Right atrium auricular region (tissue), 2 donors: ENCODE measurements at places on chromosomes 1 and 21.

DNA sequence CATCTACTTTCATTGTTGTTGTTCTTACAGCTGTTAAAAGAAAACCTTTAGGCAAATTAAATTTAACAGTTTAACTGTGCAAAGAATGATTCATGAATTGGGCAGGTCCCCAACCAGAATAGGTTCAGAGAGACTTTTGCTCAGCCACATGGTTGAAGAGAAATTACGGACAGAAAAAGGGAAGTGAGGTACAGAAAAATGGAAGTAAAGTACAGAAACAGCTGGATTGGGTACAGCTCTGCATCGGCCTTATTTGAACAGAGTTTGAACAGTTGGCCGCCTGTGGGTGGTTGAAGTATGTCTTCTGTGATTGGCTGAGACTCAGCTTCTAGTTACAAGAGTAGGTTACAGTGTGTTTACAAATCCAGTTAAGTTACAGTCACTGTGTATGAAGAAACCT lies 210.1 kb downstream of the FGGY start:
- DNase-seq, result no peak

DNA sequence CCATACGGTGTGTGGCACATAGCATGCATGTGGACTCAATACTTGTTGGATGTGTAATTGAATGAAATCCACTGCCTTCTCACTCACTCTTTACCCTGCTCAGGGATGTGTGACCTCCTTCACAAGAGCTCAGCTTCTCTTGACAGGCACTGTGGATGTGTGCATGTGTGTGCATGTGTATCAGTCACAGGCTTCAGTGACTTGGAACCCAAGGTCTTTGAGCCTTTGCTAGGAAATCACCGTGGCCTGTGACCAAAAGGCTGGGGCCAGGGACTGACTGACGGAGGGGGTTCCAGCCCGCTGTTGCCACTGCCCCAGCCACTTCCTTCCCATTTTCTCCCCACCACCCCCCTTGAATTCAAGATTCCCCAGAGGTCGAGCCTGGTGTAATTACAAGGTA lies 144.4 kb upstream of the POU3F1 start:
- no peak for DNase-seq

GRCh38 chr1:36256558-36257374 lies 32.5 kb downstream of the THRAP3 start:
- DNase-seq, result no peak

DNA sequence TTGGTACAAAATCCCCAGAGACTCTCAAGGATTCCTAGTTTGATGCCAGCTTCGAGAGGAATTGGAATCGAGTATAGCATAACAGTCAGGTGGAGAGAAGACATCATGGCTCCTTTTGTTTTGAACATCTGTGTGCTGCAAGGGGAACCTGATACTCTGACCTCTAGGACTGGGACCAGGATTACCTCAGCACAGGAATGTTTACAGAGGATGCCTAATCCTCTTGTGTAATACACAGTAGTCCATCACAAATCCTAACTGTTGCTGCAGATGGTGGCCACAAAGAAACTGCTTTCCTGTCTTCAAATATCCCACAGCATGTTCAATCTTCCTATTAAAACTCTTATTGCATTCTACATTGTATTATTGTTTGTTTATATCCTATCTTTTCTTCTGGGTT lies 111.8 kb upstream of the PRMT6 start:
- DNase-seq, result no peak

- DNase-seq, result no peak
Observed at GRCh38 chr1:87867626-87868025, 538.9 kb downstream of the LMO4 start.

GRCh38 chr1:157983787-157984186 lies 9.7 kb upstream of the KIRREL1 start:
- DNase-seq, result no peak
